ENCODE measurements at places on chromosomes 5 and 9.

DNA sequence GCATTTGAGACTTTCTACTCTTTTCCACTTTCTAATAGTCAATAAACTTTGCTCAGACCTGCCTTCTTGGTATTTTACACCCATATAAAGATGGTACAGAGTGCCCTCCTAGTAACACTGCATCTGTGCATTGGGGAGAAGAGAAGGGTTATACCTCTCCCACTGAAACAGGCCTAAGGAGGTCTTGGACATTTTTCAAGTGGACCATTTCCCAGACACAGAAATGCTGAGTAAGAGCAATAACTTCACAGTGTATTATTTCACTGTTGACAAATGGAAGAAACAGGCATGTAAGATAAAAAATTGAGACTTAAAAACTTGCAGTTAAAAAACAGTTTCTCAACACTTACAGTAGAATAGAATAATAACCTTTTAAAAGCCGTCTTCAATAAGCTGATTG is 1224.0 kb upstream of the CDH18 start:
- DNase-seq: no peak

- DNase-seq: no peak
Observed at GRCh38 chr5:158463938-158464337, 605.0 kb upstream of the CLINT1 start.

GRCh38 chr5:21711866-21712758 is 1141.0 kb downstream of the CDH12 start:
- DNase-seq: no peak

- no peak for DNase-seq
Observed at GRCh38 chr5:122435234-122435633, 123.2 kb downstream of the SNCAIP start.

GRCh38 chr5:169384661-169385060 is 83.7 kb upstream of the SLIT3 start:
- no peak for DNase-seq

- DNase-seq: no peak
Observed at GRCh38 chr5:50717651-50718050, 51.2 kb downstream of the PARP8 start.

GRCh38 chr5:161093100-161093499 is 241.1 kb upstream of the ATP10B start:
- no peak for DNase-seq

DNA sequence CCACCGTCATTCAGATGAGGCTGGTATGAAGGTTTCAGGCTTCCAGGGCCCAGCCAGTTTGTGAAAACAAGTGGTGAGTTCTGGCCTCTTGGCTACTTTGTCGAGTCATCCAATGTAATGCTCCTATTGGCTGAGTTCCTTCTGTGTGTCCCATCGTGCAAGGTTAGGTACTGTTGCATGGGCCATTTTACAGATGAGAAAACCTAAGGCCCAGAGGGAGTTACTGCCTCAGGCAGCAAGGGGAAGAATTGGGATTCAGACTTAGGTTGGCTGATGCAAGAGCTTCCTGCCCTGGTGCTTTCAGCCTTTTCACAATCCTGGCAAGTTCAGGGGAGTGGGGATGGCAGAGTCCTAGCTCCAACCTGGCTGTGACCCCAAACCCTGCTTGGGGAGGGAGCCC is 17.4 kb upstream of the PITX1 start:
- no peak for DNase-seq

DNA sequence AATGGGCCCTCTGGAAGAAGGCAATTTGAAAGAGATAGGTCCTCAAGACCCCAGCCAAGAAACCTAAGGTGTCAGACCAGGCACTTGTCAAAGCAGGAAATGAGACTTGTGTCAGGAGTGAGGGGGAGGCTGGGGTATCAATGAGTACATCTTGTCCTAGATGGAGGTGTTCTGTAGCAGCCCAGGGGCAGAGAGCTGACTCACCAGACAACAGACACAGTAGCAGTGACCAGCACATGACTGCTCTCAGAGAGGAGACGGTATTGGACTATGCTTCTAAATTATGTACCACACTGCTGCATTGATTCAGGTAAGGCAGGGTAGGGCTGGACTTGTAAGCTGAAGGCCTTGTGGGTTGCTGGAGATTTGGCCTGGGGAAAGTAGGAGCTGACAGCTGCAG is 551.2 kb upstream of the KLF4 start:
- no peak for DNase-seq

- no peak for DNase-seq
Observed at GRCh38 chr5:38548064-38548759, 8.2 kb downstream of the LIFR start.

DNA sequence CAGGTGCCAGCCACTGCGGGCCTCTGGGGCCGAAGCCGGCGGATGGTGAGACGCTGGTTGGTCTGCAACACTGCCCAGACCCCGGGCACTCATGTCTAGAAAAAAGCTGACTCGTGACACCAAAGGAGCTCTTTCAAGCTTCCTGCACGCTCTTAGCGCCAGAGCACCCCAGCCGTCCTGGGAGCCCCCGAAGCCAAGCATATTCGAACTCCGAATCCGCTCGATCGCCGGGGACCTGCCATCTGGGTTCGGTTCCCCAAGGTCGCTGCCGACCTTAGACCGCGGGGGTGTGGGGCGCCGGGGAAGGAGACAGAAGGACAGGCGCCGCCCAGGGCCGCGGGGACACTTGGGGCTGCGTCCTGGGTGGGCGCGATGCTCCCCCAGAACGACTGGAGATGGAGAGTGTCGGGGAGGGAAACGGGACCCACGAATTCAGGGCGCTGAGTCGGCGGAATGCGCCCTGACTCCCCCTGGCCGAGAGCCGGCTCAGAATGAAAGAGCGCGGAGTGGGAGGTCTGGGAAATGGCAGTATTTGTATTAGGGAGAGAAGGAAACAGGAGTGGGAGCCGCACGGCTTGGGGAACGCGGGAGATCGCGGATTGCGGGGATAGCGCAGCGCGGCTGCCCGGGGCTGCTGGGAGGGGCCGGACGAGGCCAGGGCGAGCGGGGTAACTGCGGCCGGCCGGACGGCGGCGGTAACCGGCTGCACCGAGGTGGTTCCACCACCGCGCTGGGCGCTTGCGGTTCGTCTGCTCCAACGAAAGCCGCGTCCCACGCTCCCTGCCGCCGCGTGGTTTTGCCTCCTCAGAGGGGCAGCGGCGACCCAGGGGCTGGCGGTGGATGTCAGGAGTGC is 20.1 kb upstream of the MARCHF6 start:
- DNase-seq: no peak

DNA sequence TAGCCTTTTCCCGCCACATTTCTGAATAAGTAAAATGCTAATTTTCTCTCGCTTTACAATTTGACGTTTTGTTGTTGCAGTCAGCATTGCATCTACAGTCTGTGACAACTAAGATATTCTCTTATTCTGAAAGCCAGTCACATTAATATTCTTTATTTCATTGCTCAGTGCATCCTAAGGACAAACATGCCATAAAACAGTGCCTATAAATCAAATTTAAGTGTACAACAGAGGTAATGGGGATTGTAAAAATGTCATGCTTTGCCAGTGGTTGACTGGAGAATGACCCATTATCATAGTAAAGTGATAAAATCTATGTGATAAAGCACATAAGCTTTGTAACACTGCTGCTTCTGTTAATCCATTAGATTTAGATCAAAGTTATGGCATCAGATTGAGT is 1850.0 kb upstream of the ACO1 start:
- DNase-seq: no peak

DNA sequence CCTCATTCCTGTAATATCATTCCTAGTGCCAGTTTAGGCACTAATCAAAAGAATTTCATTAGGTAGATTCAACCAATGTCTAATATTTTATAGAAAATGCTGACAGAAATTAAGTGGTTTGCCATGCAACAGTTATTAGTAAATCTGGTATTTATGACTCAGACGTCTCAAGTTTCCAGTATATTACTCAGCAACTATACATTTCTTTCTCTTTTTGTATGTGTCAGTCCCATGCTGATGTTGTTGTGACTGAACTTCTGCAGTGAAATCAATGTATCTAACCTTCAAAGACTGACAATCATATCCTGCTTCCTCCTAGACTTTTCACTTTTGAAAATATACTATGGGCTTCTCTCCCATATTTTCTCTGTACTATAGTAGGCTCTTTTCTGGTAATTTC is 822.5 kb downstream of the NR2F1-AS1 start:
- no peak for DNase-seq

GRCh38 chr9:22037954-22038690 is 29.0 kb upstream of the CDKN2B start:
- DNase-seq: no peak

- no peak for DNase-seq
Observed at GRCh38 chr5:154465169-154465568, 12.9 kb downstream of the HAND1 start.

GRCh38 chr9:70260606-70261005 is 1.8 kb downstream of the SMC5 start:
- DNase-seq: no peak

- DNase-seq: no peak
Observed at GRCh38 chr9:128617943-128618342, 38.7 kb downstream of the DYNC2I2 start.

- DNase-seq: no peak
Observed at GRCh38 chr5:6745706-6746222, 32.5 kb downstream of the TENT4A start.

GRCh38 chr5:595285-595875 is 16.8 kb upstream of the CEP72 start:
- no peak for DNase-seq

DNA sequence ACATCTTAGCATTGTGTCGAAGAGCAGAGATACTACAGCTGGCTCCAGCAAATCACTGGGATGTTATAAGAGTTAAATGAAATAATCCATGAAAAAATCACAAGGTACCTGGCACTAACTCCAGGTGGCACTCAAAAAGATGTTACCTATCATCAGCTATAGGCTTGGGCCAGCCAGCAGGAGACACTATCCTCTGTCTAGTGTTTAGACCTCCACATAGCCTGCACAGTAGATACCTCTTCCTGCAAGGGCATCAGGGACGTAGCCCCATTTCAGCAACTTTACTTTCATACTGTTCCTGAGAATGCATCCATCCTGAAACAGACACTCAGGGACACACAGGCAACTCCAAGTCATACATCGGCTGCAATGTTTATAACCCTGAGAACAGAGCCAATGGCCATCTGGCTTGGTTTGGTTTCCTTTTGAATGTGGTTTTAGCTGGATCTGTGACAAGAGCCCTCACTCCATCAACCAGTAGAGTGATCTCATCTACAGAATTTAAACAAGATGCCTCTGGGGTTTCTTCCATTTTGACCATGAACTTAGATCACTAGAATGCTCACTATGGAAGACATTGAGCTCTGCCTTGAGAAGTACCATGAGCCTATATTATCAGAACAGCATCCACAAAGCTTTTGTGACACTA is 69.9 kb downstream of the TLE1 start:
- no peak for DNase-seq

DNA sequence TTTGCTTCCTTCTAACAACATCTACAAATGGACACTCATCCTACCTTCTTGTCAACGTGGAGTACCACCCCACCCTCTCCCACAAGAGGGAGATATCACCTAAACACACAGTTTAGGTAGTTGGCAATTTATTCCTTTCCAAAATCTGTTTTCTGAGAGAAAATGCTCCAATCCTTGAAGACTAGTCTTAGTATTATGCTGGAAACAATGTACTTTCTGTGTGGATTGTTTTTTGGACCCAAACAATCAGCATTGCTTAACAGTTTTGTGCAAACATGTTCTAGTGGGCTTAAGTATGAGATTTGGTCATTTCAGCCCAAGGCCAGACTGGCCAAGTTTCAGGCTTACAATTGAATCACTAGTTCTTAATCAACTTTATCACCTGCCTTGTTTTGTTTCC is 359.1 kb downstream of the ARHGEF28 start:
- no peak for DNase-seq

GRCh38 chr9:75904364-75904763 is 13.9 kb downstream of the PCSK5 start:
- DNase-seq: no peak

DNA sequence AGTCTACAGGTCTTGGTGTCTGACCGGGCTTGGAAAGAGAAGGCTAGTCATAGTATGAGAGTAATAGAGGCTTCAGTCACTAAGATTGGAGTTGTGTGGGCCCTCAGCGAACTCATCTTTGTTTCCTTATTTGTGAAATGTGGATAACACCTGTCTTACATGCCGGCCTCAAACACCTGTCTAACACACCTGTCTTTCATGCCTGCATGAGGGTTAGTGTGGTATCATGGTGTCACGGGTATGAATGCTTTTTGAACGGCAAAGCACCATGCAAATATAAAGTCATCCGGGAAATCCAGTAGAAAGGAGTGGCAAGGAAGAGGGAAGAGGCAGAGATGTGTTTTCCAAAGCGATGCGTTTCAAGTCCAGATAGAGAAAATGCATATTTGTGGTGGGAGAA is 25.5 kb downstream of the GRAMD2B start:
- no peak for DNase-seq

- DNase-seq: no peak
Observed at GRCh38 chr5:96124589-96124988, 162.9 kb upstream of the ELL2 start.

DNA sequence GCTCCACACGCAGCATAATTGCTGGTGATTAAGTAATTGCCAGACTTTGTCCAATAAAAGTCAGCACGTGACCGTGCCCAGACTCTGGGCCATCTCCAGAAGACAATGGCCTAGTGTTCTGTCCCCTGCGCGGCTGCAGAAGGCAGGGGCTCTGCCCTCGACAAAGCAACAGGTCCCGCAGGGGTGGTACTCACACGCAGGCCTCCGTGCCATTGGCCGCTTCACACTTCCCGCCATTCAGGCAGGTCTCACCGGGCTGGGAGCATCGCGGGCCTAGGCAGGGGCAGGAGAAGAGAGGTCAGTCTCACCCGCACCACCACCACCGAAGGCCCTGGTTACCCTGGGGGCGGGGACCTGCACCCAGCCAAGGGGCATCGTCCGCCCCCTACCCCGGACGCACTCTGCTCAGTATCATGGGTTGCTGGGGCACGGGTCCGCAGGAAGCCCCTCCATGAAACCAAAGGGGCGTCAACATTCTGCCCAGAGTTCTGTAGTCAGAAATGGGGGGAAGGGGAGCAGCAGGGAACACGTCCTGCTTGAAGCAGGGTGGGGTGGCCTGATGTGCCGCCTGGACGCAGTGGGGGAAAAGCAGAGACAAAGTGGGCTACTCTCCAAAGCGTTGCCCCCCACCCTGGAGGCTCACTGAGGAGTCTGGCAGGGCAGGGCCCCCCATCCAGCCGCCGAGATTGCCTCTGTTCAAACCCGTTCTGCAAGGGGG is 1.9 kb downstream of the NOTCH1 start:
- DNase-seq: no peak

- DNase-seq: no peak
Observed at GRCh38 chr5:113232667-113233066, 202.1 kb downstream of the TSSK1B start.

DNA sequence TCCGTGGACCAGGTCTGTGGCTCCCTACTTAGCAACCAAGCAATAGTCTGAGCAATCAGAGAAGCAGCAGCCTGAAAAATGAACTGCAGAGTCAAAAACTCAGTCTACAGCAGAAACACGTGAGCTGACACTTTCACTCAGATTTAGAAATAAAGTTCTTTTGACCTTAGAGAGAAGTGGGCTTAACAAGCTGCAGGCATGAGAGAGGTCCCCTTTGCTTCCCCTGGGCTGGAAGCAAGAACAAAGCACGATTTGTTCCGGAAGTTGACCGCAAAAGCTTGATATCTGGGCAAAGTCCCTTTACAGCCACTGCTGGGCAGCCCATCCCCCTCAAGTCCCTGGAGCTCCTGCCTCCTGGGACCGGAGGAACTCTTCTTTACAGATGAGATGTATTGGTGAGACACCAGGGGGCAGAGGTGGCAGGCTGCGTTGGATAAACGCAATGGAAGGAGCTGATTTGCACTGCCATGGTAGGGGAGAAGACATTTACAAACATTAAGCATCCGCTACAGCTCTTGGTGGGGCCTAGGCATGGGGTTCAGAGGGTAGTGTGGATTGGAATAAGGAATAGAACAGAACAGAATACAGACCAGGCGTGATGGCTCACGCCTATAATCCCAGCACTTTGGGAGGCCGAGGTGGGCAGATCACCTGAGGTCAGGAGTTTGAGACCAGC is 5.8 kb upstream of the SOWAHA start:
- DNase-seq: no peak
